ENCODE measurements at places on chromosomes 1 and 21.

GRCh38 chr21:38261851-38262250 lies 5.1 kb downstream of the KCNJ15 start:
- DNase-seq, result peak; percentile 37

DNA sequence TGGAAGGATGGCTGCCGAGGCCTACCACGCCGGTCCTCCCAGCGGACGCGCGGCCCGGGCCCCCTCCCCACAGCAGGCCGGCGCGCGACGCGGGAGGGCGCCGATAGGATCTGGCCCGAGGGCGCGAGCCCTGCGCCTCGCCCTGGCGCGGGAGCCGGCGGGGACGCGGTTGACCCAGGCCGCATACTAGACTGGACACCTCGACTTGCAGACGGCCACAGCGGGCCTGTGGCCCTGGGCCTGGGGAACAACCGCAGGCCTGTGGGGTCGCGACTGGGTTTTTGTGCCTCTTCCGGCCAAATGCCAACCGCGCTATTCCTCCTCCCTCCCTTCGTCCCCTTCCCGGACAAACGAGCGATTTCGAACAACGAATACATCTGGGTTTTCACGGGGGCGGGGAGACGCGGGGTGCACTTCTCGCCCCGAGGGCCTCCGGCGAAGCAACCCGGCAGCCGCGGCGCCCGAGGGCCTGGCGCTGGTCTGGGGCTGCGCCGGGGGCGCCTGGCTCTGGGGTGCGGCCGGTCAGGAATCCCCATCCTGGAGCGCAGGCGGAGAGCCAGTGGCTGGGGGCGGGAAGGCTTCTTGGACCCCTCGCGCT lies 2.4 kb downstream of the NHLH2 start:
- DNase-seq, result peak; percentile 17

- no peak for DNase-seq
These were observed 83.7 kb downstream of the TNFSF18 start for GRCh38 chr1:172966844-172967540.

DNA sequence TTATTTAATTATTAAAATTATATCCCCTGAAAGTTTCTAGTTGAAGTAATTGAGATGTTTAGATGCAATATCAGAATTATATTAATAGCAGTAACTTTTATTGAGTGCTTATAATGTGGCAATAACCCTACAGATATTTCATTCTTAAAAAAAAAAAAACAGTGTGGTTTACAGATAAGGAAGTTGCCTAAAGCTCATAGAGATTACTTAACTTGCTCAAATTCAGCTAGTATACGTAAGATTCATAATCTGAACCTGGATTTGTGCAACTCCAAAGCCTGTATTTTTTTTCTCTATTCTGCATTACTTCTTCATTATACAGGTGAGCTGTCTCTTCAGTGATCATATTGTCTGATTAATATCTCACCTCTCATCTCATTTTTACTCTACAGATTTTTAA lies 156.0 kb upstream of the PTBP2 start:
- DNase-seq, result no peak

DNA sequence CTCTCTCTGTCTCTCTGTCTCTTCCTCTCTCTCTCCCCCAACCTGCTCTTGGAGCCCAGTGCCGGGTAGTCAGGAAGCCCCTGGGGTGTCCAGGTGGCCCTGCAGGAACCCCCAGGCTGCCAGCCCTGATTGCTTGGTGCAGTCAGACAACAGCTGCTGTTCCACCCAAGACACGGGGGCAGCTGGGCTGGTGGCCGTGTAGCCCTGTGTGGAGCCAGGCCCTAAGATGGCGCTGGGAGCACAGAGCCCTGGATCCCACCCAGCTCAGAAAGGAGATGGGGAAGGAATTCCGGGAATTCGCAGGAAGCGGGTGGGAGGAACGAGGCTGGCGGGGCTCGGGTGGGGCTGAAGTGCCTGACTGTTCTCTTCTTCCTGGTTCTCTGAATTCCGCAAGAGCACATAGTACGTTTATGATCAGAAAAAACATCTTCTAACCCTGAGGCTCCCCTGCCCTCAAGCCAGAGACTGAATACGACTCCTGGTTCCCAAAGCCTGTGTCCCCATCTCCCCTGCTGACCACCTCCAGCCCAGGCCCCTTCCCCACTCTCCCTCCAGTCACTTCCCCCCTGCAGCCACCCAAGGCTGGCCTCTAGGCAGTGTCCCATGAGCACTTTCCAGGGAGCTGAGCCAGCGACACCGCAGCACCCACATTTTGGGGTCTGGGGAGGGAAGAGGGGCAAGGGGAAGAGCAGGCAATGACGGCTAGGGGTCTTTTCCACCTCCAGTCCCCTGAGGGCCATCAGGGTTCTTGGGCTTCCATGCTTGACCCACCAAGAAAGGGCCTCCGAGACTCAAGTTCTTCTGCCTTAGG lies 55.0 kb downstream of the WNT9A start:
- DNase-seq, result no peak

GRCh38 chr1:150464422-150464826 lies 22.8 kb upstream of the TARS2 start:
- DNase-seq, result peak; percentile 80

- DNase-seq, result peak; percentile 82
These were observed 78.0 kb upstream of the IPO9 start for GRCh38 chr1:201750934-201751333.

DNA sequence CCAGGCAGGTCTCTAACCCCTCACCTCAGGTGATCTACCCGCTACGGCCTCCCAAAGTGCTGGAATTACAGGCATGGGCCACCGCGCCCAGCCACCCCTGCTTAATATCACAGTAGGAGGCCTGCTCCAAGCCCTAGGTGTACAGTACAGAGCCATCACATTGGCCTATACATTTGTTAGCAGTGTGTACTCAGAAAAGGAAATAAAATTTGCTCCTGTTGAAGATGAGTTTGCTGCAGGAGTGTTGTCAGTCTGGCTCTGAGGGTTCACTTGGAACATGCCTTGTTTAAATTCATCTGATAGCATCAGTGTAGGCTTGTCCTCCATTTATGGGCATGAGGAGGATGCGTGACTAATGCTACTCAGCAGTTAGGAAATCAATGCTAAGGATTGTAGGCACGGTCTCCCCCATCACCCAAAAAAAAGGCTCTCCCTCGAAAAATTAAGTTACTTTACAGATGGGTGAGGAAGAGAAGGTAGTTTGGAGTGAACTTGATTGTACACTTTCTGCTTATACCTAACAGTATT lies 4.6 kb upstream of the ENAH start:
- DNase-seq, result peak; percentile 84

- no peak for DNase-seq
These were observed 90.6 kb upstream of the CD1D start for GRCh38 chr1:158089925-158090637.

DNA sequence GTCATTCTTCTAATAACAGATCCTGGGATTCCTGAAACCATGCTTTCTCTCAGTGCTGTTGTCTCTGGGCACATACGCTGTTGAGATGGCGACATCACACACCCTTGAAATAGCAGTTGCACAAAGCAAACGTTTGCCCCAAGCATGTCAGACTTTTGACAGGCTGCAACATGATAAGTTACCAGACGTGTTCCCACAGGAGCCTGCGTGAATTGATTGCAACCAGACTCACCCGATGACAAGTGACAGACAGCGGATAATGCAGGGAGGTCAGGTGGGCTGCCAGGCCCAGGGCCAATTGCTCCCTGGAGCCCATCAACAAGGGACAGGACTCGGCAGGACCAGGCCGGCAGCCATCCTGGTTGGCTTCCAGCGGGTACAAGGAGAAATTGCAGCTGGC lies 310.9 kb downstream of the SIPA1L2 start:
- no peak for DNase-seq

DNA sequence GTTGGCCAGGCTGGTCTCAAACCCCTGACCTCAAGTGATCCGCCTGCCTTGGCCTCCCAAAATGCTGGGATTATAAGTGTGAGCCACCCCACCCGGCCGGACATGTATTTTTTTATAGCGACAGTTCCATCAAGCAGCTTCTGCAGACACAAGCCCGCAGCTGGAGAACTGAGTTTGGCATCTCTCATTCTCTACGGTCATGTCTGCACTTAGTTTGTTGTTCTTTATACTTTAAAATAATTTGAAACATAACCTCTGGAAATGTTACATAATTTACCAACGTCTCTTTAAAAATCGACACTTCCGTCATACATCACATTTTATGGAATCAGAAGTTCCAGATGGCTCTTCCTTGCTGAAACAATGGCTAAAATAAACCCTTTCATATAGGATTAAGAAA lies 183.6 kb downstream of the DYRK1A start:
- no peak for DNase-seq

DNA sequence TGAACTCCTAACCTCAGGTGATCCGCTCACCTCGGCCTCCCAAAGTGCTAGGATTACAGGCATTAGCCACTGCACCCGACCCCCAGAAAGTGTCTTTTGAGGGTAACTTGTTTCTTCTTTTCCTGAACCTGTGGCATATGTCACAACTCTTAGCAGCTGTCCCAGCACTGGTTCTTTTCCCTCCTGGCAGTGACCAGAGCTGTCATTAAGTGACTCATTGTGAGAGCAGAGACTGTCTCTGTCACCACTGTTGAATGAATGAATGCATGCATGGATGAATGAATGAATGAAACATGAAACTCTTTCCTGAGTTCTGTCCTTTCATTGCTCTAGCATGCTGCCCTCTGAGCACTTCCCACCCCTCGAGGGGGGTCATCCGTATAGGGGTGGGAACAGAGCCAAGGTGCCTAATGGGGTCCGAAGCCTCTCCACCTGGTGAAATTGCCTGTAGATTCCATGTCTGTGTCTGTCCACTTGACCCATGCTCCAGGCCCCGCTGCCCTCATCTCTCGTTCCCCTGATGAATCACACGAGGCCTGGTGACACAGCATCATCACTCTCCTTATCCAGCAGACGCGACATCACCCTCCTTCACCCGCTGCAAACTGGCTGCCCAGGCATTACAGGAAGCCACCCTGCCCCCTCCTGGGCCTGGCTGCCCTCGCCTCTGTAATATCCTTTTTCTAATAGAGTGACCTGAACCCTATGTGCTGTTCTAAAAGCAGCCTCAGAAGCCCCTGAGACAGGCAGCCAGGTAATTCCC lies 75.0 kb downstream of the IGSF21 start:
- no peak for DNase-seq

DNA sequence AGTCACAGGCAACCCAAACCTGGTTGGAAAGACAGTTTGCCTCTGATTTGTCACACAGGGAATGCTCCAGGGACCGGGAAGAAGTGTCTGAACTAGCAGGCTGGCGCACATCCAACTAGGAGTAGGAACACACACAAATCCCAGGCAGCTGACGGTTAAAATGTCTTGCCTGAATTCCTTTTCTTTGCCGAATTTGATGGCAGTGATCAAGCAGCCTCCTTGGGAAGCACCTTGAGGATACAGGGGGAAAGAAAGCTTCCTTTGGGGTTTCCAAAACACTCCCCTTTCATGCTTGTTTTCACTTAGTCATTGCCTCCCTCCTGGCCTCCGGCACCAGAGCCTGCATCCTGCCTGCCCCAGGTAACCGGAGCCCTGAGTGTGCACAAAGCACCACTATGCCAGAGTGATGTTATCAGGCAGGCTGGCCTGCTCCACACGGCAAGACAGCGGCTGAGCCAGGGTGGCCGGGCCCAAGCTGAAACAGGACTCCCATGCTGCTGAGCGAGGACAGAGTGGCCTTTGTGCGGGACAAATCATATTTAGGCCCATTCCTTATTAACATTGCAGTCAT lies 193.8 kb downstream of the LMX1A start:
- peak; percentile 2 for DNase-seq

- DNase-seq, result no peak
These were observed 178.7 kb downstream of the GABPA start for GRCh38 chr21:25913479-25913878.

- DNase-seq, result peak; percentile 10
These were observed 12.1 kb upstream of the DEGS1 start for GRCh38 chr1:224170748-224171478.
